RPMI7951 (cell line): ENCODE measurements at places on chromosomes 7 and 10.

DNA sequence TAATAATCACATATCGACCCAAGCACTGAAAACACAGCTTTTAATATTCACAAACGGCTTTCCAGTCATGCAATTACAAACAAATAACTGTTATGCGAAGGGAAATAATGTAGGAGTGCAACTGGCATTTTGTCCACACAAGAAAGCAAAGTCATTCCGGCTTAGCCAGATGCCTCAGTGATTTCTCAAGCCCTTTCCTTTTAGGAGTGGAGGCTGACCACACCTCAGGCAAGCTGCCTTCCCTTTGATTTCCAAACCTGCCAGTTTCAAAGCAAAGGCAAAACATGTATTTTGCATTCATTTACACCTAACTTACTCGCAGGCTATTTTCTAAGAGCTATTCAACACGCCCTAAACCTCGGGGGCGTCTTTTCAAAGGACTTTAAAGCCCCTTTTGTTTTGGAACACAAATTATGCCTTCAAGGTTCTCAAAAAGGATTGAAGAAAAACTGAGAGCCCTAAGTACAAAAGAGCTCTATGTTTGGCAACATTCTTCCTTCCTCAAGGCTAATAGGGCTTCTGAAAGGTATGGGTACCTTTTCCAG is 109.6 kb downstream of the CPXM2 start:
- DNase-seq = no peak

- peak; percentile 83 for DNase-seq
These were observed 120.0 kb downstream of the PDE1C start for GRCh38 chr7:31950091-31950755.

DNA sequence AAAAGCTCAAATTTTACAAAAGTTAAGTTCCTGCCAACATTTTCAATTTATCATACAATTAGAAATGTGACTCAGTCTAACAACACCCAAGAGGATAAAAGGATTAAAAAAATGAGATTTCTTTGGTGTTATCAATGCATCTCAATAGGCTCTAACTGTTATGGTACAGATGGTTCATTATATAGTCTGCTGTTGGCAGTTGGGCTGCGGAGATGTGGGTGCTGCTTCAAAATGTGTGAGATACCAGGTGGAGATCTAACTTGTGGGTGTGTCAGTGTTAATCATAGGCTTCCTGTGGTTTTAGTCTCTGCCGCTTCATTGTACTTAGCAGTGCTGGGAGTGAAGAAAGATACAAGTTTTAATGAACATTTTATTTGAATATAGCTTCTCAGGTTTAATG is 231.2 kb downstream of the EXOC4 start:
- DNase-seq = no peak

DNA sequence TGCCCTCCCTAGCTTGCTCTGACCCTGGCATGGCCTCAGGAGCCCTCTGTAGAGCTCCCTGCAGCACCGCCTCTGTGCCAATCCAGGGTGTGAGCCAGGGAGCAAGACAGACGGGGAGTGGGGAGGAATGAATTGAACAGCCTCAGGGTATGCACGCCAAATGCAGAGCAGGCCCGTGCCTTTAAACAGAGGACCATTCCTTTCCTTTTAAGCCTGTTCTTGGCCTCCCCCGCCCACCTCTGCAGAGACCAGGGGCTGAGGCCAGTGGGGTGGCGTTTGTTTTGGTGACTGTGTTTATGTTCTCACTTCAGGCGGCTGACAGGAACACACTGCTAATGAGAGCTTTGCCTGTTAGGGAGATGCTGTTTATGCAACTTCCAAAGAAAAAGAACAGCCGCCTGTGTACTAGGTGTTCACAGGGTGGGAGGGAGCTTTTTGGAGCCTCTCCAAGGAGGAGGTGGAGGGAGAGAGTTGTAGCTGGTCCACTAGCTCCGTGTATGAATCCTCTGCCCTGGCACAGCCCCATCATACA is 528.1 kb upstream of the DPP6 start:
- no peak for DNase-seq

DNA sequence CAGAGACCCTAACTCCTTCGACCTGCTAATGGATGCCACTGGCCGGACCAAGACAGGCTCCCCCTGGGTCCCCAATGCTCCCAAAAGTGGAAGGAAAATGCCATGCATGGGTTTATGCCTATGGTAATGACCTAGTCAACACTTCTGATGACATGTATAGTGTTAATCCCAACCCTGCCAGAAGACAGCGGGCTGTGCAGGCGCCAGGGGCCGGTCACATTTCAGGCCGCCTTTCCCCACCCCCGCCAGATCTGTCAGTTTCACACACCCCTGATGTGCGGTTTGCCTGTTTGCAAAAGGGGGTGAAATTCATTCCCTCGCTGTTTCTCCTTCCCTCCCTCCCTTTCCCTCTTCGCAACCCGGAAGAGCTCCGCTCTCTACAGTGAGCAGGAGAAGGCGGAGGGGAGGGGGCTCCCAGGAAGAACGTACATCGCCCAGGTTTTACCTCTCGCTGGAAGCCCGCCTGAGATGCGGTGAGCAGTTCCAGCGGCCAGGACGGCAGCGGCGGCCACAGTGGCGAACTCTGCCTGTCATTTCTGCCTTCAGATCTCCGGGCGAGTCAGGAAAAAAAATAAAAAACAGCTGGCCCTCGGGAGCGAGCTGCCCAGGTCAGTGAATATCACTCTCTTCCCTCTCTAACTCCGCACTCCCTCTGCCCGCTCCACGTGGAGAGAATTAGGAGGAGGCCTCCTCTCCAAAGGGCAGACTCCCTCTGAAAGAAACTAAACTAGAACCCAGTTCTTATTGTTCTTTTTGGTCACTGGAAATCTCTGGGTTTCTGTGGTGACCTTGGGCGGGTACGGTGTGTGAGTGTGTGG is 9.4 kb upstream of the GATA3 start:
- no peak for DNase-seq

DNA sequence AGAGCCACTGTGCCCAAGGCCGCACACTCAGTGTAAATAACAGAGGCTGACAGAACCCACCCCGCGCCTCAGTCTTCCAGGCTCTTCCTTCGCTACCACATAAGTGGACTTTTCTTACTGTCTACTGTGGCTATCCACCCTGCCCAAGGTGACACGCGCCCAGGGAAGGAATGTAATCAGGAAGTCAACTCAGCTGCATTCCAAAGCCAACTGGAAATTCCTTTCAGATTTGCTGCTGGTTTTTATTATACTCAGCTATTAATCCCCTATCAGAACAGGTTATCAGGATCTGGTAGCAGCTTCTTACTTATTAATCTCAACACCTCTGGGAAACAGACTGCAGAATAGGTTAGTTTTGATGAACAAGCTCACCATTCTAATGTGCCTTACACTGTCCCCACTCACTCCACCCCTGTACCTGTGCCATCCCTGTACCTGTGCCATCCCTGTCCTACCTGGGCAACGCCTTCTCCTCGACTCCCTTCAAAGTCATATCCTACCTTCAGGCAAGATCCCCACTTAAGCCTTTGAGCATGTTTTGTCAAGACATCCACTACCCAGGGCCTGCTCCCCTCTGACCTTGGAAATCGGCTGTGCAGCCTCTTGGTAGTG is 90.7 kb downstream of the NHLRC2 start:
- DNase-seq = peak; percentile 36

- DNase-seq = no peak
These were observed 137.6 kb downstream of the RAMP3 start for GRCh38 chr7:45295222-45295621.

DNA sequence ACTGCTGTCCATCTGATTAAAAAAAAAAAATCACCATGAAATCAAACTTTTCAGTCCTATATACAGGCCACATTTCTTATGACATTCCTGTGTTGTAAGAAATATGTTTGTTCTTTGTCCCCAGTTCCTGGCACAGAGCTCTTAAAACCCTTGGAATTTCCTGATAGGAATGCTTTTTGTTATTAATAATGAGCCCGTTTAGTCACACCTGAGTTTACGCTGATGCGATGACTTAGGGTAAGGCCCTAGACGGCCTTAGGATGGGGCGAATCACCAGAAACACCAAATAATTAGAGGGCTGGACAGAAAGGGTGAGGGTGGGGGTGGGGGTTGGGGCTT is 17.5 kb downstream of the TSPAN15 start:
- no peak for DNase-seq

GRCh38 chr7:149873970-149874643 is 338 bp downstream of the ATP6V0E2 start:
- no peak for DNase-seq

DNA sequence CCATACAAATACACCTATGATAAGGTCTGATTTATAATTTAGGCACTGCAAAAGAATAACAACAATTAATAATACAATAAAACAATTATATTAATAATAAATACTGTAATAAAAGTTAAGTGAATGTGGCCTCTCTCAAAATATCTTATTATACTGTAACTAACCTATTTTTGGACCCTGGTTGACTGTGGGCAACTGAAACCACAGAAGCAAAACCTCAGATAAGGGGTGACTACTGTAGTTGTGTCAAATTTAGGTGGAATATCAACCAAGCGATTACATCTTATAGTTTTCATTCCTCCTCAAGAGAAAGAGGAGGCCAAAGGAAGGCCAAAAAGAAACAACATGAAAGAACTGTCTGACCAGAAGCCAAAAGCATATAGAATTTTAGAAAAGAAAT is 103.9 kb downstream of the SKAP2 start:
- no peak for DNase-seq

GRCh38 chr7:65907501-65908198 is 34.8 kb downstream of the VKORC1L1 start:
- no peak for DNase-seq

DNA sequence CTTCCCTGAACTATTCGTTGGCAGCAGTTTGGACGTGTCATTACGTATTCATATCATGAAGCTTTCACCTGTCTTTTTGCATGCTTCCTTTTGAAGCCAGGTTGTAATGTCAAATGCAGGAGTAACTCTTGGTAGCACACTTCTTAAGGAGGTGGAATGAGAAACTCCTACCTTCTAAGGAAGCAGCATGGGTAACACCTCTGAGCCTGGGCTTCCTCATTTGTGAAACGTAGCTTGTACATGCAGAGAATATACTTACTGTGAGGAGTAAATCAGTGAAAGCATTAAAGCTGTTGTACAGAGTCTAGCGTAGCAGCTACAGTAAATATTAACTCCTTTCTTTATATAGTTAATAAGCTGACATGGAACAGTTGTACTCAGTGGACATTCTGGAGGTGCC is 21.1 kb downstream of the CUL1 start:
- no peak for DNase-seq

GRCh38 chr7:49294611-49295010 is 370.3 kb downstream of the CDC14C start:
- peak; percentile 75 for DNase-seq

- DNase-seq = no peak
These were observed 119.1 kb upstream of the PFKP start for GRCh38 chr10:2948127-2948854.

- DNase-seq = no peak
These were observed 21.1 kb downstream of the SCART1 start for GRCh38 chr10:133474665-133475424.

DNA sequence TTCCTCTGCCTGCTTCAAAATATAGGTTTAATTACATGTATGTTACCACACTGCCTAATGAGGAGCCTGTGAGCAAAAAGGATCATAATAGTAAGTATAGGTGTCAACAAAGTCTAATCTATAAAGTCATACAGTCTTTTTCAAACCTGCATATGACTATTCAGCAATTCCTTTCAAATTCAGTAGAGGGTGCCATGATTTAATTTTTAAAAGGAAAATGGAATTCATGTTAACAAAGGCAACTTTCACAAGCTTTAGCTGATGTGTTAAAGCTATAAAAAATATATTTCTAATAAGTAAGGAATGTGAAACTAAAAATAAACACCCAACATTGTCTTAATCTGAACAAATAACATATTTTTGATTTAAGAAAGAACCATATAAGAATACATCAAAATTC is 52.1 kb downstream of the MPP7 start:
- peak; percentile 7 for DNase-seq

- DNase-seq = no peak
These were observed 55.4 kb downstream of the CACNA2D1 start for GRCh38 chr7:82388138-82388537.

- no peak for DNase-seq
These were observed 472.8 kb upstream of the STEAP1 start for GRCh38 chr7:89681448-89681847.

- DNase-seq = peak; percentile 86
These were observed 327.6 kb downstream of the TNS3 start for GRCh38 chr7:47254081-47254977.

- no peak for DNase-seq
These were observed 952 bp upstream of the MAFK start for GRCh38 chr7:1529383-1530116.

DNA sequence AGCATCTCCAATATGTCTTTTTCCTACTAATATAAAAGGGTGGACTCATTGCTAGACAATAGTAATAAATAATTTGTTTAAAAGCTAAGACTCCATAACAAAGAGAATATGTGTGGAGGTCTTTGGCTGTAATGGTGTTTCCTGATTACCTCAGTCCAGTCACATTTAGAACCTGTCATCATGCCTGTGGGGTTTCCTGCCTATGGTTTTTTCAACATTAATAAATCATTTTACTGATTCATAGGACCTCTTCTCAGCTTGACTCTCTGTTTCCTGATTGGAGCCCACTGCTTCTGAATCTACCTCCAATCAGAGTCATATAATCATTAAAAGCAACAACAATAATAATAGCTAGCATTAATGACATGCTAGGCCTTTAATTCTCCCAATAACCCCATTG is 52.4 kb upstream of the GNAI1 start:
- DNase-seq = no peak

DNA sequence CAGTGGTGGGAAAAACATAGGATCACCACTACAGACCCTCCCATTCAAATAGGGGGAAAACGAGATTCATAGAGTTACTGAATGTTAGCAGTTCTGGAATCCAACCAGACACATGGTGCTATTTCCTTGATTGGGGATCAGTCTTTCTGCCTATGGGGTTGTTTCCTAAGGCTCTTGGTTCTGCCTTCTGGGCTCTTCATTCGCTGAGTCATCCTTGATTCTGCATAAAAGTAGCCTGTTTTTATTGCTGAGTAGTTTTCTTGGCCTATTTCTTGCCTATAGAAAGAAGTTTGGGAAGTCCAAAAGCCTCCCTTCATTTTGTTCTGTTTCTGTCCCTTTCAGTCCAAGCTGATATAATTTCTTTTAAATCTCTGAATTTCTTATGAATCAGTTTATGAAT is 99.3 kb upstream of the OIT3 start:
- peak; percentile 55 for DNase-seq

GRCh38 chr10:15494850-15495506 is 123.9 kb upstream of the FAM171A1 start:
- no peak for DNase-seq

DNA sequence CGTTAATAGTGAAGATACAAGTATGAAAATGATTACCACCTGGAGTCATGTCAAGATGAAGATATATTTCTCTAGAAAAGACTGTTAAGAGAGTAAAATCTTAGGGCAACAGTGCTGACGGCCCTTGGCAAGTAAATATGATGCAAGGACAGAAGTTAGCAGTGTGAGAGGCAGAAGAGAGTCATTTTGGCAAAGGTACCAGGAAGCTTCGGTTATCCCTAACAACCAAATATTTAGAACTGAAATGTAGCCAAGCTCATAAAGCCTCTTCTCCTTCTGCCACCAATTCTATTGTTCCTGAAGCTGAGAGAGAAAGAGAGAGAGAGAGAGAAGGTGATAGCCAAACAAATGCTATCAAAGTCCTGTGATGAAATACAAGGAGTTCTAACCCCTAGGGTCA is 109.6 kb downstream of the MACC1 start:
- DNase-seq = peak; percentile 26

GRCh38 chr7:99997545-99998137 is 17.8 kb upstream of the ZKSCAN1 start:
- peak; percentile 45 for DNase-seq
